ENCODE measurements at places on chromosomes 6 and 20. TPM values are rescaled to one million over a fixed set of nuclear protein-coding genes. Genes with fewer than 3 reads are reported as not detected.

DNA sequence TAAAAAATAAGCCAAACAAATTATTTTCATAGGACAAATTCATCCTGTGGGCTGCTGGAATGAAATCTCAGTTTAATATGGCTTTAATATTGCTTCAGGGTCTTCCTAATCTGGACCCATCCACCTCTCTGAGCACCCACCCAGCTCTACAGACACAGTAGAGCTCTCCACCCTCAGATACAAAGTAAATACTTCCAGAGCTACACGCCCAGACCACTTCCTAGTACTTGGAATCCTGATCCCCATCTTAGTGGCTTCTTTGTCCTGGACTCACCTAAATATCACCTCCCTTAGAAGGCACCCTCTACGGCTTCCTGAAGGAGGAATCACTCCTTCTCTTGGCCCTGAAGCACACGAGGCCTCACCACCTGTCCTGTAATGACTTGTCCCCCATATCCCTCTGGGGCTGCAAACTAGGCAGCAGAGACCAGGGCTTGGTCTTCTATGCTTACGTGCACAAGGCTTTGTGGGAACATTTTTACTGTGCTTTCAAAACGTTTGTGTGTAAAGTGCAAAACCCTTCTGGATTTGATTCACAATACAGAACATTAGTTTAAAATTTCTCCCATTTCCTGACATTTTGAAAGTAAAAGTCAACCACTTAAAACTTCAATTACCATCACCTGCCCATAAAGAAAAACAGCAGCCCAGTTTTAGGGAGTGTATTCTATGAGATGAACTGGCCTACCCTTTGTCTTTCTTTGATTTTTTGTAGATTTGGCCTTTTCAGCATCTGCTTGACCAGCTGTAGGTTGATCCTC lies 2.4 kb downstream of the CTCFL start:
- ATAC-seq: no peak

DNA sequence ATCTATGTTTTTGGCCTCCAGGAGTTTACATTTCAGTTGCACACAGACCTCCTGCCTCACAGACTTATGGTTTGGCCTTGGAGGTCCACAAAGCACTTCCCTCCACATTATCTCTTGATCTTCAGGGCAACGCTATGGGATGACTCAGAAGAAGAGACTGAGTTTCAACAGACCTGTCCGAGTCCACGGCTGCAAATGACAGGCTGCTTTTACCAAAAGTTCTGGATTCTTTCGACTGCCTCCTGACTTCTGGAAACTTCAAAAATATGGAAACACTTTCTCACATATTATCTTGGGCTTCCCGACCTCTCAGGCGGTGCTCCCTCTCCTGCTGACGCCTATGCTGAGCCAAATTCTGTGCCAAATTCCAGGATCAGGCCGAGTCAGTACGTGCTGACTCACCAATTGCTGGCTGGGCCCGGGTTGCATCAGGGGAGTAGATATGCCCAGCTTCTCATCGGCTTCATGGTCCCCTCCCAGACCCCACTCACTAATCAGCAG lies 190.2 kb downstream of the BMP7 start:
- no peak for ATAC-seq

Gene HCK
- total RNA-seq: 0.13 TPM

DNA sequence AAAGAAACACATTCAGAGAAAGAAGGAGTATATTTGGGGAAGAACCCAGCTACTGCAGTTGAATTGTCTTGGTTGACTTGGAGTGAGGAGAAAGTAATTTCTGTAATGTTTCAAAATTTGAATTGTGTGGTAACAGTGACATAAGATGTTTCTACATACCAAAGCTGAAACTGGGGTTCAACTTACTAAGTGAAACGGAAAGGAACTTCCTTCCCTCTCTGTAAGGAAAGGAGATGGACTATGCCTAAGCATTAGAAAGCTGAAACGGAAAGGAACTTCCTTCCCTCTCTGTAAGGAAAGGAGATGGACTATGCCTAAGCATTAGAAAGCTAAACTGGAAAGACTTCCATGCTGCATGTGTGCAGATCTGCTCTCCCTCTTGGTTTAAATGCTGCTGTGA lies 46.0 kb downstream of the HUS1B start:
- no peak for ATAC-seq

GRCh38 chr20:40896814-40897700 lies 131.6 kb upstream of the TOP1 start:
- no peak for ATAC-seq

DNA sequence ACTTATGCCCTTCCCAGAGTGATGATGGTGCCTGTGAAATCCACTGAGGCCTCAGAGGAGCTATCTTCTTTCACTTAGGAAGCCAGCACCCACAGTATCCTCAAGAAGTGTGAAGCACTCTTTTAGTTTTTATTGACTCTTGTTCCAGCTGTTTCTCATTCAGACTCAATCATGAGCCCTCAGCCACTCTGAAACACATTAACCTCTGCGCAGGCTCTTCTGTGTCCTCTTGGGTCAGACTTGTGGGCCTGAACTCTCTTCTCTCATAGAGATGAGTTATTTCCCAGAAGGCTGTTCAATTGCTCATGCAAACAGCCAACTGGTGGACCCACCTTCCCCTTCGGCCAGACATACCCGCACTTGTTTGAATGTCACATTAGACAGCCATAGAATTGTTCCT lies 27.8 kb upstream of the PREP start:
- ATAC-seq: no peak

- peak; percentile 69 for ATAC-seq
Measured at GRCh38 chr6:87199787-87200186, 44.4 kb downstream of the ZNF292 start.

Gene OR2H1
- 0.05 TPM for total RNA-seq

GRCh38 chr20:20611167-20611566 lies 101.3 kb downstream of the RALGAPA2 start:
- ATAC-seq: no peak

- no peak for ATAC-seq
Measured at GRCh38 chr6:154164397-154164796, 125.4 kb downstream of the OPRM1 start.

- peak; percentile 86 for ATAC-seq
Measured at GRCh38 chr6:90088009-90088408, 193.7 kb downstream of the GJA10 start.

DNA sequence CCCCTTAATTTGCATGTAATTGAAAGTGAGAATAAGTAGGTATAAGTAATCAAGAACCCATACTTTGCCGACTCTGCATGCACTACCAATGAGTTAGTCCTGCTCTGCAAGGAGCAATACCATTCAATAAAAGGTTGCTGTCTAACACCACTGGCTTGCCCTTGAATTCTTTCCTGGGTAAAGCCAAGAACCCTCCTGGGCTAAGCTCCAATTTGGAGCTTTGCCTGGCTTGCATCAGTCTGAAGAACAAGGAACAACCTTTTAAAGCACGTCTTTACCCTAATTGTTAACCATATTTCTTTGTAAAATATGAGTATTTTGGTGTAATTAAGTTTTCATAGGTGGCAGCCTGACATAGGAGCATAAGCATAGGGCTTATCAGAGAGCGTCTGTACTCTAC lies 367.7 kb downstream of the MEI4 start:
- ATAC-seq: no peak

- ATAC-seq: no peak
Measured at GRCh38 chr20:20931024-20931423, 175.1 kb downstream of the LINC00237 start.

GRCh38 chr6:65557224-65557623 lies 149.8 kb downstream of the EYS start:
- no peak for ATAC-seq

DNA sequence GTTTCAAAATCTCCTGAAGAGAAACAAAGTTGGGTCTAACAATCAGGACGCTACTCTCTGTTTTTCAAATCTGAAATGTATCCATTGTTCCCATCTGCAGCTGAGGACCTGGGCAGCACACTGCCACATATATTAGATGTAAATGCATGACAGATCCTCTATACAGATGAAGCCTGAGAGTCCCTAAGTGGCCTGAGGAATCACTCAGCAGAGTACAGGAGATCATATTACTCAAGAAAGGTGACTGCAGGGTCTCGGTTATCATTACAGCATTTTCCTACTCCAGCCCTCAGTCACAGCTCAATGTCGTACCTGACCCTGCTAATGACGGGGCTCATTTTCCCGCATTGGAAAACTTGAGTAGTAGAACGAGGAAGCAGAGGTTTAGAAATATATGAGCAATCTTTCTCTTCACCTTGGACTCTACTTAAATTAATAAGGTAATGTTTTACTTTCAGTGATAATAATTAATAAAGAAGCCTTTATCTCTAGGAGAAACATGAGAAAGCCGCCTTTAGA lies 256.2 kb upstream of the IRAK1BP1 start:
- ATAC-seq: peak; percentile 62

Gene LRRN4
- 0.10 TPM for total RNA-seq

Gene TPX2
- 46.3 TPM for total RNA-seq

Gene MEI4
- not detected for total RNA-seq

GRCh38 chr6:156994215-156995076 lies 217.3 kb downstream of the ARID1B start:
- no peak for ATAC-seq

All from motor neuron (in vitro differentiated cells).